ENCODE measurements at places on chromosomes 1 and 21.

DNA sequence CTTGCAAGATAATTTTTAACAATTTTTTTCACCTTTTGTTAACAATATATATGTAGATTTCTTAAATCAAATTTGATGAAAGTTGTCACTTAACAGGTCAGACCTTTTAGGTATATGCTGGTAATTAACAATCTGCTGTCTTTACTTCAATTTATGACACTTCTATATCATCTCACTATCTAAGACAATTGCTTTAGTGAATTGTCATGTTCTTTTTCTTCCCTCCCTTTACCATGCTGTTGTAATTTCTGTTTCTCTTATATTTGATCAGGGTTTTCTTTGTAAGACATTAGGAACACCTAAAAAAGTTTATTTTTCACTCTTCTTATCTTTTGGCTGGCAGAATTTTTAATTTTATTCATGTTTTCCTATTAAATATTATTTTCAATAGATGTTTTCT is 2.0 kb downstream of the IFI16 start:
- DNase-seq = no peak

GRCh38 chr1:229884765-229885164 is 182.3 kb upstream of the GALNT2 start:
- DNase-seq = no peak

- DNase-seq = no peak
Measured at GRCh38 chr21:34941162-34941561, 107.9 kb downstream of the RUNX1 start.

DNA sequence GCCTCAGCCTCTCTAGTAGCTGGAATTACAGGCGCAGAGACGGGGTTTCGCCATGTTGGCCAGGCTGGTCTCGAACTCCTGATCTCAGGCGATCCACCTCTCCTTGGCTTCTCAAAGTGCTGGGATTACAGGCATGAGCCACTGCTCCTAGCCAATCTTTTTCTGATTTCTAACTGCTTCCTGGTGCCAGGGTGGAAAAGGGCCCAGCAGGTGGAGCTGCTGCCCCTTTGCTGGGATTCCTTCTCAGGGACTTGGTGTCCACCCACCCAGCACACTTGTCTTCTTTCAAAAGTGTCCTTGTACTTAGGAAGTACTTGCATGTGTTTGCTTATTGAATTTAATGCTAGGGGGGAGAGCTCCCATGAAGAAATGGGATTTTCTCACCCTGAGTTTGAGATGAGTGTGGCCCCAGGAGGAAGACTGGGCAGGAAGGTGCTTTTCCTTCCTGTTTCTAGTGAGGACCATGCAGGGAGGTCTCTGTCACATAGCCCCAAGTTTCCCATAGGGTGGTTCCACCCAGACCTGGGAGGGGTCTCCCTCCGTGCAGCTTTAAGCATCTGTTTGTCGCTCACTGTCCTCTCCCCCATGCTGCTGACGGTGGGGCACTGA is 14.2 kb downstream of the UTP11 start:
- DNase-seq = peak; percentile 73

- no peak for DNase-seq
Measured at GRCh38 chr1:192488058-192488457, 87.5 kb upstream of the RGS1 start.

DNA sequence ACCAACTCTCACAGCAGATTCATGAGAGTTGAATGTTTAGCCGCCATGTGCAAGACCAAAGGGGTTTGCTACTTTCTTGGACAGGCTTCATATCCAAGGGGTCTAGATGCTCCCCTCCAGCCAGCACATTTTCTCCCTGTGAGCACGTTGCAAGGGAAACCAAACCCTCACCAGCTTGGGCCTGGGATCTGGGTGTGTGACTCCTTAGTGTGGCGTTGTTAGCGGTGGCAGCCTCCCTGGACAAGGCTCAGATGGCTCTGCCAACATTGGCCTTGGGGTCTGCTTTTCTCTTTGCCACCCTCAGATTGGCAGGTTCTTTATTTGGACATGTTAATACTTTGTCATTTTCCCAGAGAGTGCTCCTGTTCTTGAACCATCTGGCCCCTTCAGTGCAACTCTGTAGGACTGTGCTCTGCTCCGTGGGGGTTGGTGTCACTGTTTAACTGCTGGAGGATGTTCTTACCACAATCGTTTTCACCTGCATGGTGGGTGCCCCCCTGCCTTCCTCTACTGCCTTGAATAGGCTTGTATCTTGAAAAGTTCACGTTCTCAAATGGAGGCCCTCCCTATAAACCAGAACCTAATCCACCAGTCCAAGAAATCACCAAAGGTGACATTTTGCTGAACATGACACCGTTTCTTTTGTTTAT is 13.4 kb downstream of the ABCG1 start:
- no peak for DNase-seq

DNA sequence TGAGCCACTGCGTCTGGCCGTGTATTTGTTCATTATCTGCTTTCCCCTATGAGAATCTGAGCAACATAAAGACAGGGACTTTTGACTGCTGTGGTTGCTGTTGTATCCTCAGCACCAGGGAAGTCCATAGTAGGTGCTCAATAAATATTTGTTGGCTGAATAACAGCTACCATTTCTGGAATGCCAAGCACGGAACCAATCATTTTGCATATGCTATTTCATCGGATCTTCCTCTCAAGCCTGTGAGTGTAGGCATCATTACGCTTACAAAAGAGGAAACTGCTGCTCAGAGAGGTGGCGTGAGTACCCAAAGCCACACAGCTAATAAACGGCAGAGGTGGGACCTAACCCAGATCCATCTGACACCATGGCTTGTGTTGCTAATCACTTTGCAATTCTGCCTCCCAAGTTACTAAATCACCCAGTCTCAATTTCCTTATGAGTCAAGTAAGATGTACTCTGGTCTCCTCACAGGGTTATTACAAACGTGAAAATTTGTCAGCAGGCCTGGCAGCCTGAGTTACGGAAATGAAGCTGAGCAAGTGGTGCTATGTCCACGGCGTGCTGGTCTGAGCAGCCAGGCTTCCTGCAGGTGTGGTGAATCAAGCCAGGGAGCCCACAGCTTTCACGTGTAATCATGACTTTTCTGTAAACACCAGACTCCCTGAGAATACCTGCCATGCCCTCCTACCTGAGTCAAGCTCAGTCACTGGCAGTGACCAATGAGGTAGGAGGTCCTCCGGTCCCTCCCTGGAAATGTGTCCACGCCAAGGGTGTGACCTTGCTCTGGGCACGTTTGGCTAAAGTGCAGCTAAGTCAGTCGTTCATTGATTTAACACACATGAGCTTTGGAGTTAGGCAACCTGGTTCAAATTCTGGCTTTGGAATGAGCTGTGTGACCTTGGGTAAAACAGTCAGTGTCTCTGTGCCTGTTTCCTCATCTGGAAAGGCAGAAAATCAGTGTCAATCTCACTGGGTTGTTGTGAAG is 4.8 kb upstream of the RHCE start:
- no peak for DNase-seq

DNA sequence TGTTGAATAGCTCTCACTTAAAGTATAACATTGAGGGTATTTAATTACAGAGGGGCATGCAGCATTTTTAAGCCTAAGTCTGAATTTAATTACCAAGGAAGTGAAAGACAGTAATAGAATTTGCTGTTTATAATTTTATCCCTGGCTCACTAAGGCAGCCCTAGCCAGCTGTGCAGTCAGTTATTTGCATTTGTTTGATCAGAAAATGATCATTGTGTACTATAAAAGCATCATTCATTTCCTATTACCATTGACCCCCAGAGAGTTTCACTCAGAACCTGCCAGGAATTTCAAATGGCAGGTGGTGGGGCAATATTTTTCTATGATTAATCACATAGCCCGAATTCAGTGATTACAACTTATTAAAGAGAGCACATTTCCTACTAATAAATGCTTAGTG is 277.1 kb upstream of the KAZN start:
- no peak for DNase-seq

GRCh38 chr1:147534386-147534785 is 6.9 kb upstream of the BCL9 start:
- DNase-seq = no peak

- DNase-seq = peak; percentile 45
Measured at GRCh38 chr1:6497215-6497866, 5.9 kb upstream of the PLEKHG5 start.

DNA sequence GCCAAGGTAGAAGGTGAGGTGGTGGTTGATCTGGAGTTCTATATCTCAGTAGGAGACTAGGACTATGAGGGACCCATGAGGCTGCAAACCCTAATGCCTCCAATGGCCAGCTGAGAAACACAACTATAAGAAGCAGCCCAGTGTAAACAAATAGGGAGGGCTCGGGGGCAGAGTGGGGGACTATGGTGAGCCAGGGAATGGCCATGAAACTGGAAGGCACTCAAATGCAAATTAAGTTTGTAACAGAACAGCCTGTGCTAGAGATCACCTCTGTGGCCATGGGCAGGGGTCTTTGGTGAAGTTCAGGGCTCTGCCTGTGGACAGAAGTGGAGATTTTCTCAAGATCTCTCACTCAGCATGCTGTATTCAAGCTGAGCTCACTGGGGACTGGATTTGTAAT is 187.1 kb downstream of the GRIK3 start:
- DNase-seq = no peak

DNA sequence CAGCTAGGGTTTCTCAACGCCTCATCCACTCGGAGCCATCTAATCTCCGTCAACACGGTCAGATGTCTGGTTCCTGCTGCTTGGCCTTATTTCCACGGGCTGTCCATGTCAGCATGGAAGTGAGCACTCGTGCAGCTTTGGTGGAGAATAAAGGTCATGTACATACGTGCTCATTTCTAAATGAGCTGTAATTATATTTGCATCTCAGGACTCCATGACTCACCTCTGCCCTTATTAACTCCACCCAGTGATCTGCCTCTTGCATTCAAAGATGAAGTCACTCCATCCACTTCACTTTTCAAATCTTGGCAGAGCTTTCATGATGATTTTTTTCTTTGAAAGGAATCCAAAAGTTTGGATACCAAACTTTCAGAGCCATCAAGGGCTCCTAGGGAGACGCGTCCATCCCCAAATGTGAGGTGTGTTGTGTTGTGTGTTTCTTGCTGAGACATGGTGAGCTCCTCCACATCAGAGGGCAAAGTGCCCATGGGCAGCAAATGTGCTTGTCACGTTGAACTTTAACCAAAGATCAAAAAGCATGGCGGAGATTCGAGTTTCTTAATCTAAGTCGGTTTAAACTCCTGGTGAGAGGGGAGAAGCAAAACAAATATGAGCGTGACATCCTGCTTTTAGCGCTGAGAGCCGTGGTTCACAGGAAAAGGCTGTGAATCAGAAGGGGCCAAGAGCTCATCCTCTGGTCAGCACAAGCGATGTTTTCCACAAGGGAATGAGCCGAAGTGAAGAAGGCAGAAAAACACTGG is 68.6 kb upstream of the ERRFI1 start:
- no peak for DNase-seq

- DNase-seq = no peak
Measured at GRCh38 chr1:61173118-61173517, 90.8 kb downstream of the NFIA start.

GRCh38 chr1:239011382-239011781 is 375.0 kb upstream of the CHRM3 start:
- DNase-seq = no peak

GRCh38 chr1:30010506-30011106 is 712.8 kb downstream of the MATN1 start:
- no peak for DNase-seq

GRCh38 chr1:23599125-23599524 is 39.8 kb upstream of the ID3 start:
- no peak for DNase-seq

DNA sequence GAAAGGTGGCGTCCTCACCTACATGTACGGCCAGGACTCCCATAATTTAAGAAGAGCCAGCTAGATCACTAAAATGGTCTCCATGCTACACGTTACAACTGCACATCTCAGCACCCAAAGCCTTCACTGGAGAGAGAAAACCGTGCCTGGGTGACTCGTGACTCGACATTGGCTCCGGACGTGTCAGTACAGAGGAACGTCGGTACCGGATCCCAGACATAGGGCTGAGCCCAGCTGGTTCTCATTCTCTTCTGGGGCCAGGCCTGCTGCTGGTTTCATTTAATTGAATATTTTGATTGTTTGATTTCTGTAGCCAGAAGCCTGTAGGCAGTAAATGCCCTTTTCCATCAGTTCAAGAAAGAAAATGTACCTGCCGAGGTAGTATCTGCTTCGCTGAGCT is 93.1 kb downstream of the HHIPL2 start:
- DNase-seq = peak; percentile 6

DNA sequence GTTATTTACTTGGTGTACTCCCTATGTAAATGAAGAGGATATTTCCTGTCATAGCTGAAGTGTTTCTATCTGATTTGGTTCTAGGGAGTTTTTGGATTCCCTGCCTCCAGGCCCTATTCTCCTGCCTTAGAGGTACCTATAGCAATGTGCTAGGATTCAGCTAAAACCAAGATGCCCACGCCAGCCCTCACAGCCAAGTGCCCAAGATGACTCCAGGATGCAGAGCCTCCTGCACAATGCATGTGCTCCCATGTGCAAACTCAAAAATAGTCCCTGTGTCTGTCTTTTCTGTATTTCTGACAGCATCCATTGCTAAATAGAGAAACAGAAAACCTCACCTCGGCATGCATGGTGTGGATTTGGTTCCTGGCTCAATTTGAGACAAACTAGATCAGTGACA is 887 bp upstream of the TARBP1 start:
- no peak for DNase-seq

DNA sequence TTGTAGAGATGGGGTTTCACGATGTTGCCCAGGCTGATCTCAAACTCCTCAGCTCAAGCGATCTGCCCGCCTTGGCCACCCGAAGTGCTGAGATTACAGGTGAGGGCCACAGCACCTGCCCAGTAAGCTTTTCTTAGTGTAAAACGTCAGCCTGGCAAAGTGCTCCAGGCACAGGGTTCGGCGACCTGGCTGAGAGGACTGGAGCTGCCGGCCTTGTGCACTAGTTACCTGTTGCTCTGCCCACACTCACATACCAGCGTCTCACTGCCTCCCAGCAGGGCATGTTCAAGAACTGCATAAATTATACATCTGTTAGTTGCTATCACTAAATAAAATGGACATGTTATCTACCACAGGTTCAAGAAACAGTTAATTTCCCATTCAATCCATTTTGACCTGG is 55.2 kb downstream of the DEGS1 start:
- no peak for DNase-seq

- DNase-seq = no peak
Measured at GRCh38 chr1:209800984-209801834, 4.7 kb downstream of the IRF6 start.

GRCh38 chr1:207282496-207283380 is 38.7 kb upstream of the CD55 start:
- no peak for DNase-seq

DNA sequence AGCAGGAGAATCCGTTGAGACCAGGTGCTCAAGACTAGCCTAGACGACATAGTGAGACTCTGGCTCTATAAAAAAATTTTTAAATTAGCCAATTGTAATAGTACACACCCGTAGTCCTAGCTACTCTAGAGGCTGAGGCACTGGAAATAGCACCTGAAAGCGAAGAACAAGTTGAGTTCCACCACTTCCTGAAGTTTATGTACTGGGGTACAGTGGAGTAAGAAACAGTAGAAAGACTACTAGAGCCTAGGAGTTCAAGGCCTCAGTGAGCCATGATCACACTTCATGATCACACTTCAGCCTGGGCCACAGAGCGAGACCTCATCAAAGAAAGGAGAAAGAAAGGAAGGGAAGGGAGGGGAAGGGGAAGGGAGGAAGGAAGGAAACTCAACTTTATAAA is 19.8 kb downstream of the RSBN1 start:
- no peak for DNase-seq

- no peak for DNase-seq
Measured at GRCh38 chr21:46025113-46025770, 43.7 kb downstream of the COL6A1 start.
